ENCODE measurements at places on chromosomes 12 and 14.

DNA sequence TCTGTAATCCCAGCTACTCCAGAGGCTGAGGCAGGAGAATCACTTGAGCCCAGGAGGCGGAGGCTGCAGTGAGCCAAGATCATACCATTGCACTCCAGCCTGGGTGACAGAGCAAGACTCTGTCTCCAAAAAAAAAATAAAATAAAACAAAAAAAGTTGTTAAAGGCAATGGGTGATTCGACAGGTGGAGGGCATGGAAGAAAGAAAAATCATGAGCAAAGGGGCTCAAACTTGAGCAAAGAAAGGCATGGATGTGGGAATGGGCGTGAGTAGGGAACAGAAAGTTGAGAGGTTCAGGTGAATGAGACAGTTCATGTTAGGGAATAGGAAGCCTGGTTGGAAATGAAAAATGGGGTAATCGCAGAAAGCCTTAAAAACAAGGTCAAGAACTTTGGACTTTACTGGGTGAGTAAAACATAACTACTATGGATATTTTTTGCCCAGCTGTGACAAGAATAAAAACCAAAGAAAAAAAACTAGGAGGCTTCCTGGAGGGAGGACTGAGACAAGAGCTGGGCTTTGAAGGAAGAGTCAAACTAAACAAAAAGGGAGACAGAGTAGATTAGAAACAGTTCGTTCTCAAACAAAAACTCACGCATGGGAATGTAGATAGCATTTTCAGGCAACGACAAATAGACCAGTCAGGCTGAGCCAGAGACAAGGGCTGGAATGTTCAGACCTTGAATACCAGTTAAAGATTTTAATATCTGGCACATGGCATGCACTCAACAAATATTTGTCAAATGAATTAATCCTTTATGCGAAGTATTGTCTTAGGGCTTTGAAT is 18.8 kb downstream of the PYM1 start:
- no peak for DNase-seq

GRCh38 chr12:21690704-21691368 is 33.2 kb upstream of the LDHB start:
- DNase-seq, result no peak

DNA sequence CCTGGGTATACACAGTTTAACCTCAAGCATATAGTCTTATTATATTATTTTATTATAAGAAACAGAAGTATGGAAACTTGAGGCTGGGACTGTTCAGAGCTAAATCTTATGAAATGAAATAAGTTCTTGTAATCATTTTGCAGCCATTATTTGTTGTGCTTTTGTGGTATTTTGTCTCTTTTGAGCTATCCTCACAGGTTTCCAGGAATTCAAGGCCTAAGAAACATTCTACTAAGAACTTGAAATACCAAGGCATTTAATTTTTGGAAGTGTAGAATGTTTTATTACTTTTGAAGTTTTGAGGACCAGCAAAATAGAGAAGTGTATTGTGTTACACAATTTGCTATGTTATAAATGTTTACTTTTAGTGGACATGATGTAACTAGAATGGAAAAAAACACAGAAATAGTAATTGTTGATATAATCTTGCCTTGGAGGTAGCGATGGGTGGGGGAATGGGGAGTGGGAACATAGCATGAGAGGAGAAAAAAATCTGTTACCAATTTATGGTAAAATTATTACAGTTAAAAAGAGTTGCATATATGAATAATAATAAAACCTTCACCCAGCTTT is 81.7 kb downstream of the CRADD start:
- DNase-seq, result no peak

GRCh38 chr12:54448344-54448743 is 25.1 kb downstream of the GTSF1 start:
- no peak for DNase-seq

DNA sequence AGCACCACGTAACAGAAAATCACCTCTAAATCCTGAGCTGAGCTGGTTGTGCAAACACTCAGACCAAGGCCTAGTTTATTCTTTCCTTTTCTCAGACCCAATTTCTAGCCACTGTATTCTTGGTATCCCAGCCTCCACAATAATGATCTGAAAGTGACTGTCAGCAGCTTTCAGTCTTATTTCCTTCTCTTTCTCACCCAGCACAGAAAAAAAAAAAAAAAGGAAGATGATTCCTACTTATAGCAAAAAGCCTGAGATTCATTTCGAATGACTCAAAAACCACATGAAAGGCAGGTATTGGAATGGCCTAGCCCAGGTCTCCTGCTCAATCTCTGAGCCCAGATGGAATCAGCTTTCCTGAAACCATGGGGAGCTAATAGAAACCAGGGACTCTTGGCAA is 298.6 kb upstream of the PPFIA2 start:
- DNase-seq, result no peak

- DNase-seq, result no peak
These were observed 7.9 kb upstream of the TMBIM6 start for GRCh38 chr12:49733219-49734017.

DNA sequence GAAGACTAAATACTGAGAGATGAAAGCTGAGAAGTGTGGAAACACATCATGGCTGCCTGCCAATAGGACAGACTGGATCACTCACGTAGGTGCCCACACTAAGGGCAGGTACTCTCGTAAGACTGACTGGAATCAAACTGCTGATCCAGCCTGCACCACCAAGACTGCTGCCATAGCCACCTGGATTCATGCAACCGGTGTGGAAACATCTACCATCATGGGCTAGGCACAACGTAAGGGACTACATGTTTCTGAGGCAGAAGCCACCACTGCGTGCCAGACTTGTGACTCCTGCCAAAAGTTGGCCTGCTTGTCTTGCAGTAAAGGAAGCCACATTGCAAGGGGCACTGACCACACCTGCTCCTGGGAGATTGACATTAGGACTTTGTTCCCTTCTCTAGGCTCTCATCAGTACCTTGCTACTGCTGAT is 3.8 kb downstream of the POMT2 start:
- DNase-seq, result no peak

DNA sequence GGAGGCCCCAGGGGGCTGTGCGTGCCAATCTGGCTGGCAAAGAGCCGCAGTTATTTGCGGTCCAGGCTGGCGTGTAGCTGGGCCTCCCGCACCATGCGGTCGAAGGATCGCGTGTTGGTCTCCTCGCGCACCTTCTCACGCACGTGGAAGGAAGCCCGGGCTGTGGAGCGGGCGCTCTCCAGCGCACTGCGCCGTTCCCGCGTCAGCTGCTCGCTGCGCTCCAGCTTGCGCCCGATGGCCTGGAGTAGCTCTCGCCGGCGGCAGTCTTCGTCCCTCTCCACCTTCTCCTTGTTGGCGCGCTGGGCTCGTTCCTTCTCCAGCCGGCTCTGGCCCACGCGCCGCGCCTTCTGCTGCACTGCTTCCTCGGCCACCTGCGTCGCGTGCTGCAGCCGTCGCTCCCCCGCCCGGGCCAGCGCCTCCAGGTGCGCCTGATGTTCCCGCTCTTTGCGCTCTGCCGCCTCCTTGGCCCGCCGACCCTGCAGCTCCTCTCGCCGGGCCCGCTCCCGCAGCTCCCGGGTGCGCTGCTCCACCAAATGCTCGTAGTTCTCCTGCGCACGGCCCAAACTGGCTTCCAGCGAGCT is 3.1 kb downstream of the CCDC177 start:
- no peak for DNase-seq

- DNase-seq, result no peak
These were observed 71.3 kb downstream of the FBXL14 start for GRCh38 chr12:1523046-1523445.

DNA sequence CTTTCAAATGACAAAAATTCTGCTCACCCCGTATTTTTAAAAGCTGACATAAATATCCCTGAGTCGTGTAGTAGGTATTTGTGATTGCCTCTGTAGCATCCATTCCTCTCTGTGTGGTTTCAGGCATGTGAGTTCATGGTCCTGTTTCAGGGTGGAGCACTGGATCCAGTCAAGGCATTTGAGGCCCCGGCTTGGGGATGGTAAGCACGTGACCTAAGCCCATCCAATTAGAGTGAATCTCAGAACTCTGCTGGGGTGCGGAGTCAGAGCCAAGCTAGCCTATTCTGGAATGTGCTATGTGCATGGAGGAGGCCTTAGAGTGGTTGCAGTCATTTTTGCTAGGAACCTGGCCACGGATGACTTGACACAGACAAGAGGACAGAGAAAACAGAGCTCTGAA is 4.3 kb upstream of the CSRP2 start:
- no peak for DNase-seq

DNA sequence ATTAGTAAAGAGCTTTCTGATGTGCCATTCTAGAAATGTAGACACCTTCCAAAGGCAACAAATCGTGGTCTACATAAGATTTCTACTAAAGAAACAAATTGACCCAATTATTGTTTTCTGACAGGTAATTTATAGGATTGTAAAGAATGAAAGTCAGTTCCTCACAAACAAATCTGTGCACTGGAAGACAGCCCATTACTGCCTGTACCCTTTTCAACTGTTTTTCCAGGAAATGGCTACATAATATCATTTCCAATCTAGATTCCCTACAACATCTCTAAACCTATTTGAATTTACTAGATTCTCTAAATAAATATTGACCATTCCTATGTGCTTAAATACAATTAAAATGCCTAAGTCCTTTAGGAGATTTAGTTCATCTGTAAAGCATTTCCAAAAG is 939.1 kb downstream of the FSCB start:
- no peak for DNase-seq

GRCh38 chr14:79904497-79904896 is 306.8 kb downstream of the DIO2 start:
- no peak for DNase-seq

DNA sequence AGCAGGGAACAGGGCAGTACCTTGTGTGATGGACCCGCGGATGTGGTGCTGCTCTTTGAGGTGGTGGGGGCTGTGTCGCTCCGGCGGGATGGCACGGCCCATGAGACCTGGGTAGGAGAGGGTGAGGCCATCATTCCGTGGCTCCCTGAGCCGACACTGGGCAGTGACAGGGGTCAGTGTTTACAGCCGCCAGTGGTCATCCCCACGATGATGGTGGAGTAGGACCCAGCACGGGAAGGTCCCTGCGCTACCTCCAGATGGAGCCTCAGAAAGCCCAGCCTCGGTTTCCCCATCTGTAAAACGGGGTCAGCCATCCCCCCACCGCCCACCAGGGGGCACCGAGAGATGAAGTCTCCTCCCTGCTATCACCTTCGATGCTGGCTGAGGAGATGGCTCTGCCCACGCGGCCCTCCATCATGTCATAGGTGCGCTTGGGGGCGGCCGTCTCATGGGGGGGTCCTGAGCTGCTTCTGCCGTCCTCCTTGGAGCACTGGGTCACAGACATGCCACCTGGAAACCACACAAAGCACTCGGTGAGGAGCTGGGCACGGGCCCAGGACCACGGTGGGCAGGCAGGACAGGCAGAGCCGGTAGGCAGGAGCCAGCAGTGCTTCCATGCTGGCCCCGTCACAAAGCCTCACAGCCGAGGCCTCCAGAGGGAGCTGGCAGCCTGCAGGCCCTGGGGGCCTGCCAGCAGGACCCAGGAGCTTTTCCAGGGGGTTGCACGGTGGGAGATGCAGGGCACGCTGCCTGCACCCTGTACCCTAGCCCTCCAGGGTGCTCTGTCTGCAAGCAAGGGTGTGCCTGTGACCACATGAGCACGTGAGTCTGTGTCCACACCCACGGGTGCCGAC is 53.1 kb downstream of the RFLNA start:
- DNase-seq, result no peak

DNA sequence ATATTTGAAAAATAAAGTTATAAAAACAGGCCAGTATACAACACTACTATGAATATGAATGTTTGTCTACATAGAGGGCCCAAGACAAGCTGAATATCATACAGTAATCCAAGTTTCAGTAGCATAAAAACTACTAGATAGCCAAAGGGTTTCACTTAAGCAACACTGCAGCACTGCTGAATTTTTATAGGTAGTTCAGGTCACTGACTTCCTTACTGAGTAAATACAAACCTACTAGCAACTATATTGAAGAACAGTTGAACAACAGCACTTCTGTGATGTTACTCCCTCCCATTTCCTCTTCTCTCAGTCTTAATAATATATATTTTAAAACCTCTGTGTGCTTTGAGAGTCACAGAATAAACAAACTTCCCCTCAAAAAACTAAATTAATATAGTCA is 42.7 kb downstream of the GTF2A1 start:
- no peak for DNase-seq

- DNase-seq, result no peak
These were observed 92.4 kb upstream of the PKP2 start for GRCh38 chr12:32988982-32989381.

- no peak for DNase-seq
These were observed 4.4 kb downstream of the AMHR2 start for GRCh38 chr12:53427905-53428594.

- DNase-seq, result peak; percentile 35
These were observed 7.7 kb downstream of the PPP1R3E start for GRCh38 chr14:23294734-23295561.

DNA sequence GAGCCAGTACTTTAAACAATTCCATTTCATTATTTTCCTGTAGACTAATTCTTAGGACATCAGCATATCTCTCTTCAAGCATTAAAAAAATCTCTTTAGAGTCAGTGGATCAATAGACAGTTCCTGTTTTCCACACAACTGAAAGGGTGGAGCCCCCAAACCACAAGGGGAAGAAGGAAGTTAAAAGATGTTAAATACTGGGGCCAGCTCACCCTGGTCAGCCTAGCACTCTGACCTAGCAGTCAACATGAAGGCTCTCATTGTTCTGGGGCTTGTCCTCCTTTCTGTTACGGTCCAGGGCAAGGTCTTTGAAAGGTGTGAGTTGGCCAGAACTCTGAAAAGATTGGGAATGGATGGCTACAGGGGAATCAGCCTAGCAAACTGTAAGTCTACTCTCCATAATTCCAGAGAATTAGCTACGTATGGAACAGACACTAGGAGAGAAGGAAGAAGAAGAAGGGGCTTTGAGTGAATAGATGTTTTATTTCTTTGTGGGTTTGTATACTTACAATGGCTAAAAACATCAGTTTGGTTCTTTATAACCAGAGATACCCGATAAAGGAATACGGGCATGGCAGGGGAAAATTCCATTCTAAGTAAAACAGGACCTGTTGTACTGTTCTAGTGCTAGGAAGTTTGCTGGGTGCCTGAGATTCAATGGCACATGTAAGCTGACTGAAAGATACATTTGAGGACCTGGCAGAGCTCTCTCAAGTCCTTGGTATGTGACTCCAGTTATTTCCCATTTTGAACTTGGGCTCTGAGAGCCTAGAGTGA is at the start of gene LYZ:
Gene LYZ, plus strand, starts transcription at position 220 of the 777 bp plus-strand sequence. Its CDS starts 28 bp downstream, at position 248.
- no peak for DNase-seq

GRCh38 chr12:42446761-42447160 is 120.8 kb downstream of the PPHLN1 start:
- DNase-seq, result no peak

DNA sequence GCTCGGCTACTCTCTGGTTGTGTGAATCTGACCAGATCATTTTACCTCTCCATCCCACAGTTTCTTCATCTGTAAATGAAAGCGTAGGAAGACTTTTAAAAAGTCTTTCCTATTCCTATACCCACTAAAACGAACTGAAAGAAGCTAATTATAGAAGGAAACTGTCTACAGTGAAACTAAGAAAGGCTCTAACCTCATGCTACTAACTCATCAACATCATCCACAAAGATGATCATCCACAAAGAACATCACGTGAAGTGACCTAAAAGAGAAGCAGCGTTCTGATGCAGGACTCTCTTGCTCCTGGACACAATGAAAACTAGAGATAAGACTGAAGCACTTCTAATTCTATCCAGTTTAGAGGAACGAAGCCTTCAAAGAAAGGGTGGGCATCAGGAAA is 58.5 kb upstream of the OSBPL8 start:
- DNase-seq, result no peak

Data from right hindlimb (tissue), 1 donor.